Stimulated activated CD4-positive, alpha-beta T cell treated with anti-CD3 and anti-CD28 coated beads, Interleukin-12 subunit alpha, Interleukin-12 subunit beta, amount 100 ng/mL, for 24 hours (primary cell): ENCODE measurements at places on chromosomes 5 and 9.

- DNase-seq, result no peak
Observed at GRCh38 chr5:153399595-153399994, 90.9 kb upstream of the GRIA1 start.

- DNase-seq, result no peak
Observed at GRCh38 chr5:53167836-53168235, 58.3 kb upstream of the MOCS2 start.

DNA sequence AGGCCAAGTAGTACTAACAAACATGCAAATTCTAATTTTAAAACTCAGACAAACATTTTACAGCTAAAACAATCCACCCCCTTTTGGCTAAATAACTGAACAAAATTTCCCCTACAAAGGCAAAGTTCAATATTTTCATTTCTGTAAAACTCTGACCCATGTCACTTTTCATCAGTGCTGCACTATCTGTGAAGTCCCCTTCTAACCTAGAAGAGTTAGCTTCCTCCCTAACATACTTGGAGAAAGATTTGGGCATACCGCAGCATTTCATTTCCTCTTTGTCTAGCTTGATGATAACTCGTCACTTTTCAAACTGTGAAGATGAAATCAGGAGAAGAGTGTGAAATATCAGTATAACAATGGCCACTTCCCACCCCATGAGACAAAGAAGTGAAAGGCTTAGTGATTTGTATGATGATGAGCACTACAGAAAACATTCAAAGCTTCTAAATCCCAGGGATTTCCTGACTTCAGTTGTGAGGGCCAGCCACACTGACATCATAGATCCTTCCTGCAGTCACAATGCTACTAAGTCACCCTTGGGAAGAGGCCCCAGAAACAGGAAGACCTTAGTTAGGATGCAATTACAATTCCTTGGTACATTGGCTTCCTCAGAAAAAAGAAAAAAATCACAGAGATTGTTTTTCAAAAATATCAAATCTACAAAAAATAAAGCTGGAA, at the start of gene FAM81B:
Gene FAM81B, plus strand, starts transcription at position 555 of the 681 bp plus-strand sequence. Its CDS starts 24 bp downstream, at position 579.
- no peak for DNase-seq

GRCh38 chr9:108078811-108079210, 589.2 kb upstream of the KLF4 start:
- no peak for DNase-seq

DNA sequence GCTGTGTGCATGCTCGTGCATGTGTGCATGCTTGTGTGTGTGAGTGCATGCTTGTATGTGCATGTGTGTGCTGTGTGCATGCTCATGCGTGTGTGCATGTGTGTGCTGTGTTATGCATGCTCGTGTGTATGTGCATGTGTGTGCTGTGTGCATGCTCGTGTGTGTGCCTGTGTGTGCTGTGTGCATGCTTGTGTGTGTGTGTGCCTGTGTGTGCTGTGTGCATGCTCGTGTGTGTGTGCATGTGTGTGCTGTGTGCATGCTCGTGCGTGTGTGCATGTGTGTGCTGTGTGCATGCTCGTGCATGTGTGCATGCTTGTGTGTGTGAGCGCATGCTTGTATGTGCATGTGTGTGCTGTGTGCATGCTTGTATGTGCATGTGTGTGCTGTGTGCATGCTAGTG, 30.3 kb upstream of the SH3PXD2B start:
- DNase-seq, result no peak
